ENCODE measurements at places on chromosomes 7 and 10. TPM values are rescaled to one million over a fixed set of nuclear protein-coding genes. Genes with fewer than 3 reads are reported as not detected.

DNA sequence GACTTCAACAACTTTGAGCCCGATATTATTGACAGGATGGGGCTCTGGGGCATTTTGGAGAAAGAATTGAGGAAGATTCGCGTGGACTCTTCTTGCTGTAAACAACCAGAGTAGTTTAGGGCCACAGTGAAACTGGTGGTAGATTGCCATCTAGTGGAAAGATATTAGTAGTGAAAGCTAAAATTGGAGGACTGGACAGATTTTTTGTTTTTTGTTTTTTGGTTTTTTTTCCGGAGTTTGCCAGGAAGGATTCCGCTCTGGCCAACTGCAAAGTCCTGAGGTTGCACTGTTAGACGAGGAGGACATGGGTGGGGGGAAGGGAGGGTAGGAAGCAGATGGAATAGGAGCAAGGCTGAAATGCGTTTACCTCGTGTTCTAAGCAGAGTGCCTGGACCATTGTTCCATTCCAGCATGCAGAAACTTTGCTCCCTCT, 11.7 kb downstream of the NOBOX start:
- no peaks in the 10 kb centered on the region for H3K27me3 ChIP-seq
- peak; percentile 54 for DNase-seq
- no peaks in the 10 kb centered on the region for H3K4me1 ChIP-seq
- no peak overlapping the region for H3K4me3 ChIP-seq
- no peaks in the 10 kb centered on the region for H3K36me3 ChIP-seq

Gene ANKRD61
- not detected for total RNA-seq

DNA sequence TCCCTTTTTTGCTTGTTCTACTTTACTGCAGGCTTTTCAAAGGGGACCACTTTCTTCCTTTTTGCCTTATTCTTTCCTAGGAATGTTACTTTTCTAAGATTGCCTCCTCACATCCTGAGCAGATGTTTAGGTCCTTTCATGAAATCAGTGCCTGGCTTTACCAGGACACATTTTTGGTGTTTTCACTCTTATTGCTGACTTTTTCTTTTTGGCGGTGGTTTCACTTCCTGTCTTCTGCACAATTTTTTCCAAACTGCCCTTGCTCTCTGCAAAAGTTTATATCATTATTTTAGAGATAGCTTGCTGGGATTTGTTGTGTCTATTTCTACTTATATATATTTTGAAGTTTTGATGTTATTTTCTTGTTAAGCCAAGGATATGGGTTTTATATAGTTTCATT, 332.2 kb upstream of the MTPN start:
- DNase-seq: no peak
- no peak overlapping the region for H3K27ac ChIP-seq
- no peaks in the 10 kb centered on the region for H3K27me3 ChIP-seq
- H3K4me3 ChIP-seq: no peak overlapping the region
- H3K4me1 ChIP-seq: no peaks in the 10 kb centered on the region

GRCh38 chr7:16599860-16600259, 45.7 kb downstream of the ANKMY2 start:
- no peaks in the 10 kb centered on the region for H3K4me1 ChIP-seq
- H3K27ac ChIP-seq: no peak overlapping the region
- H3K36me3 ChIP-seq: peaks cover 39% of the 10 kb centered on the region
- no peaks in the 10 kb centered on the region for H3K27me3 ChIP-seq

Gene SHH
- not detected for total RNA-seq

- no peak overlapping the region for H3K27ac ChIP-seq
- H3K4me1 ChIP-seq: no peaks in the 10 kb centered on the region
- H3K36me3 ChIP-seq: no peaks in the 10 kb centered on the region
Measured at GRCh38 chr10:123642293-123642692, 23.9 kb upstream of the GPR26 start.

DNA sequence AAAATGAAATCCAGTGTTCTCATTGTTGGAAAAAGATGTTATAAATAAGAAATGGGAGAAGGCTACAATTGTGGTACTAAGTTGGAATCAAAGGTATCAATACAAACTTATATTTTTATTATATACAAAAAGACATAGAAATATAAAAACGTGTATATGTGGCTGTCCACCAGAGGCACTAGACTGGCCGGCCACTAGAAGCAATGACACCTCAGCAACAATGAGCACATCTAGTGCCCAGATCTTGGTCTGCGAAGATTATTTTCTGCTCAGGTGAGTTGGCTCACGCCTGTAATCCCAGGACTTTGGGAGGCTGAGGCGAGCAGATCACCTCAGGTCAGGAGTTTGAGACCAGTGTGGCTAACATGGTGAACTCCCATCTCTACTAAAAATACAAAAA, 21.6 kb downstream of the IDE start:
- no peak overlapping the region for H3K4me3 ChIP-seq
- no peak overlapping the region for H3K27ac ChIP-seq
- peaks cover 12% of the 10 kb centered on the region for H3K36me3 ChIP-seq
- H3K27me3 ChIP-seq: no peaks in the 10 kb centered on the region
- DNase-seq: no peak
- H3K4me1 ChIP-seq: no peaks in the 10 kb centered on the region

GRCh38 chr7:39979406-39980073, 29.5 kb downstream of the CDK13 start:
- H3K27me3 ChIP-seq: no peaks in the 10 kb centered on the region
- H3K27ac ChIP-seq: no peak overlapping the region
- no peak overlapping the region for H3K4me3 ChIP-seq
- DNase-seq: no peak
- no peaks in the 10 kb centered on the region for H3K36me3 ChIP-seq
- H3K4me1 ChIP-seq: no peaks in the 10 kb centered on the region

- H3K36me3 ChIP-seq: no peaks in the 10 kb centered on the region
- no peak overlapping the region for H3K27ac ChIP-seq
- H3K4me1 ChIP-seq: no peaks in the 10 kb centered on the region
- no peak overlapping the region for H3K4me3 ChIP-seq
- DNase-seq: no peak
Measured at GRCh38 chr7:134420424-134421125, 38.3 kb downstream of the AKR1B1 start.

Gene ANKRD30A
- total RNA-seq: not detected

Gene NEUROD6
- not detected for total RNA-seq

- H3K36me3 ChIP-seq: no peaks in the 10 kb centered on the region
- no peak overlapping the region for H3K27ac ChIP-seq
- H3K4me3 ChIP-seq: no peak overlapping the region
- H3K27me3 ChIP-seq: no peaks in the 10 kb centered on the region
Measured at GRCh38 chr7:81195033-81195432, 276.2 kb upstream of the SEMA3C start.

Gene HOXA7
- total RNA-seq: not detected

All from right atrium auricular region (tissue), 2 donors.